ENCODE measurements at places on chromosomes 6 and 20. TPM values are rescaled to one million over a fixed set of nuclear protein-coding genes. Genes with fewer than 3 reads are reported as not detected.

Gene TFAP2D
- not detected for polyA plus RNA-seq

Gene NKAIN2
- polyA plus RNA-seq: 18.3 TPM

Gene MCCD1
- not detected for polyA plus RNA-seq

Gene RIPOR3
- 0.29 TPM for polyA plus RNA-seq

Gene DDX27
- 81.3 TPM for polyA plus RNA-seq

Gene FNDC1
- polyA plus RNA-seq: 0.83 TPM

Gene RFX6
- polyA plus RNA-seq: not detected

Gene TCF15
- 0.49 TPM for polyA plus RNA-seq

Gene KCNK5
- polyA plus RNA-seq: 0.78 TPM

Gene FNDC11
- 8.0 TPM for polyA plus RNA-seq

Gene CNR1
- 3.9 TPM for polyA plus RNA-seq

Gene COL19A1
- polyA plus RNA-seq: not detected

Gene PTCRA
- not detected for polyA plus RNA-seq

Gene ZNF311
- polyA plus RNA-seq: not detected

Gene ITCH
- 17.7 TPM for polyA plus RNA-seq

Gene ESF1
- polyA plus RNA-seq: 2.1 TPM

Gene COL9A3
- 17.5 TPM for polyA plus RNA-seq

Gene ISM1
- 2.8 TPM for polyA plus RNA-seq

Gene TCP11
- 1.4 TPM for polyA plus RNA-seq

Gene F13A1
- polyA plus RNA-seq: 6.2 TPM

Gene BTNL2
- not detected for polyA plus RNA-seq

Gene CTAGE9
- not detected for polyA plus RNA-seq

All from brain (organoid and tissue), 16 donors.